ENCODE measurements at places on chromosomes 7 and 10.

- DNase-seq = no peak
These were observed 171.7 kb downstream of the JAZF1 start for GRCh38 chr7:28008911-28009310.

GRCh38 chr10:14089556-14090292 lies 241.0 kb downstream of the FRMD4A start:
- no peak for DNase-seq

- no peak for DNase-seq
These were observed 37.6 kb downstream of the PITRM1 start for GRCh38 chr10:3135006-3135405.

- DNase-seq = peak; percentile 90
These were observed 62.6 kb downstream of the DOCK4 start for GRCh38 chr7:112143582-112143981.

DNA sequence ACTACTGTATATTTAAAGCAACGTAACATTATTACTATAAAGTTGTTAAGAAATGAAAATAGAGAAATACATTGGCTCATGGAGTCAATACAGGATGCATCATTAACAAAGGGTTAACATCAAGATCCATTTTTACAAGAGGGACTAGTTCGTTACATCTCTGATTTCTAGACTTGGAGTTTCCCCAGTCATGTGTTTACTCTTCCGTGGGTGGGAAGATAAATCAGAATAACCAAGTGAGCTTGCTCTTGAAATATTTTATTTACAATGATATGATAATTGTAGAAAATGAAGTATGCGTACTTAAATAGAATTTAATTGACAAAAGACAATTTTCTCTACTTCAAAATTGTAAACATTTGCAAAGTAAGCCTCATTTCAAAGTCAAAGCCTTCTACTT lies 1.0 kb upstream of the PRKAR2B start:
- no peak for DNase-seq

DNA sequence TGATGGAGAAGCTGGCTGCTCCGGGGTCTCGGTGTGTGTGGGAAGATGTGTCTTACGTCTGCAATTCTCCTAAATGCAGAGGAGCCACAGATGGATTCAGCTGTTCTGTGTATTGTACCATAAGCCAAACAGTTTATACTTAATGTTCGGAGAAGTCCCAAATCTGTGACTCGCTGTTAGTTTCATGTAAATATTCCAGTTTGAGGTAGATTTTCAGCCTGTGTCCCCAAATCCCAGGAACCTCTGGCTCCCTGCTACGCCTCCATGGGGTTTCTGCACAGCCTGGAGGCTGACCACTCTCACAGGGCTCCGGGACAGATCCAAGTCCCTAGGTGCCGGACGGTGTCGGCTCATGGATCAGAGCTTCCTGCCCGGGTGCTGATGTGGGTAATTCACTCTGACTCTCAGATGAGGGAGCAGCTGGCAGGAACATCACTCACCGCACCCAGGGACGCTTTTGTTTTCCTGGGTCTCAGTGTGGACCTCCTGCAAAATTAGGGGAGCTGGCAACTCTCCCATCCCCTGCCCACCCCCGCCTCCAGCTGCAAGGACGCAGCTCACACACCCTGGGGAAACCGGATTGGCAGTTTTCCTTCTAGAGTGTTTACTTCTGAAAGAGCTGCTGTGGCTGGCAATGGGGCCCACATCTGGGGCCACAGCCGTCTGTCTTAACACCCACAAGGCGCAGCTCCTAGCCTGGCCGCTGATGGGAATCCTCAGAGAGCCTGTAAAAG lies 421.1 kb upstream of the FOXK1 start:
- peak; percentile 66 for DNase-seq

DNA sequence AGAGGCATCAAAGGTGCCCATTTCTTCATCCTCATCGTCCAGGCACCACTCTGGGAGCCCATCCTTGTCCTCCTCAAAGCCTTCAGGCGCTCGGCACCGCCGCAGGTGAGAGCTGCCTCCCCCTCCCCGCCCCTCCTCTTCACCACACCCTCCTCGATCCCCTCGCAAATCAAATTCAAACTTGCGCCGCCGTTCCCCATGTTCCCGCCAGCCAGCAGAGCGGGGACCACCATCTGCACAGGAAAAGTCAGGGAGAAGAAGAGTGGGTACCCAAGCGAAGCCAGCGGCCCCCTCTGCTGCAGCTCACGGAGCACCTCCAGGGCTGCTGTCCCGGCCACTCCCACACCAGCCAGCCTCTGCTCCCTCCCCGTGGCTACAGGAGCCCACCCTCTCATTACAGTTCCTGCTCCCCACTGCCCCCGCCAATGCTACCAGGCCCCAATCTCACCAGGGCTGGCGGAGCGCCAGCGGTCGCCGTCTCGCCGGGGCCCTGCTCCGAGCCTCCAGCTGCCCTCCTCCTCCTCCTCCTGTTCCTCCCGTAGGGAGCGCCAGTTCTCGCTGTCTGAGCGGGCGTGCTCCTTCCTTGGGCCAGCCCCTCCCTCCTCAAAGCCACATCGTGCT lies 7.7 kb downstream of the GIGYF1 start:
- no peak for DNase-seq
